ENCODE measurements at places on chromosomes 6 and 20.

DNA sequence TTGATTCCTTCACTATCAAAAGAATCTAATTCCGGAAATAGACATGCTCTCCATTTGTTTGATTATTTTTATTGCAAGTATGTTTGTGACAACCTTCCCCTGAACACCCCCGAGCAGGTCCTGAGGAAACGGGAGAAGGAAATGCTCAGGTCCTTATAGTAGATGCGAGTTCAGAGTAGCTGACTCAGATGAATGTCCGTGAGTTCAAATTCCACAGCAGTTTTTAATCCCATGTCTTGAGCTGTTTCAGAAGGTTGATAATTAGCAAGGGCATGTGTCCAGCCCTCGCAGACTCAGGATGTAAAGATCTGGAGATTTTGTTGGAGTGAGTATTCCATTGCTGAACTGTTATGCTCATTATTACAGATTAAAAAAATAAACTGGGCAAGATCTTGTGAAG lies 169.3 kb downstream of the BCAS1 start:
- DNase-seq = no peak

DNA sequence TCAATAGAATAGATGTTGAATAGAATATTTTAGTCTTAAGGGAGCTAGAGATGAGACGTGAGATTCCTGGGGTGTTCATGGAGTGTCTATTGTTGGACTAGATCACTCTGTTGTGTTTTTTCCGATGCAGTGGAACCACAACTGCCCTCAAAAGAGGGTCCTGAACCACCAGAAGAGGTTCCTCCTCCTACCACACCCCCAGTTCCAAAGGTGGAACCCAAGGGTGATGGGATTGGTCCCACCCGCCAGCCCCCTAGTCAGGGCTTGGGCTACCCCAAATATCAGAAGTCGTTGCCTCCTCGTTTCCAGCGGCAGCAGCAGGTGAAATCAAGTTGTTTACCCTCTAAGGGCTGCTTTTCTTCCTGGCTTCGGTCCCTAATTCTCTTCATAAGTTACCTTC lies 8.5 kb downstream of the PRRC2A start:
- DNase-seq = no peak

GRCh38 chr6:135537741-135538301 lies 40.3 kb upstream of the AHI1 start:
- peak; percentile 68 for DNase-seq

GRCh38 chr6:54057058-54057457 lies 54.2 kb upstream of the MLIP start:
- peak; percentile 50 for DNase-seq

DNA sequence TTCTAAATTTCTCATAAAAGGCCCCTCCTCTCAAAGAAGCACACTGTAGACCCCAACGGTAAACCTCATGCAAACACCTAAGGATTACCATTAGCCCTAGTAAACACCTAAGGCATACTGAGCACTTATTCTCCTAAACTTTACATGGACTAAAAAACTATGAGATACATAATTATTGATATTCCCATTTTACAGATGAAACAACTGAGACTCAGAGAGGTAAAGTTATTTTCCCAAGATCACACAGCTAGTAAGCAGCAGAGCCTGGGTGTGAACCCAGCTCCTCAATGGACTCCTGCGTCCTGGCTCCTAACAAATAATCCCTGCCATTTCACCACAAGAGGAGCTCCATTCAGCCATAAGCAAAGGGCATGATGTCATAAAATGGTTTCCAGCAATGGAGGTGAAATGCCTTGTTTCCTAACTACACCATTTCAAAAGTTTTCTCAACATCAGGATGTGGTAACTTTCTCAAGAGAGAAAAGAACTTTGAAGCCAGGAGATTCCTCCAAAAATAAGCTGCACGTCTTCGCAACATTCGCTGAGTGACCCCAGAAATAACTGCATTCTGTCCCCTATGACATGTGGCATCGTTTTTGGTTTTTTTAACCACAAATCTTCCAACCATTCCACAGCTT lies 4.1 kb downstream of the ATP9A start:
- peak; percentile 83 for DNase-seq
